ENCODE measurements at places on chromosomes 12 and 14.

GRCh38 chr14:74950795-74951442, 4.5 kb downstream of the PGF start:
- no peak for DNase-seq

GRCh38 chr14:60277605-60278190, 28.7 kb downstream of the PPM1A start:
- no peak for DNase-seq

DNA sequence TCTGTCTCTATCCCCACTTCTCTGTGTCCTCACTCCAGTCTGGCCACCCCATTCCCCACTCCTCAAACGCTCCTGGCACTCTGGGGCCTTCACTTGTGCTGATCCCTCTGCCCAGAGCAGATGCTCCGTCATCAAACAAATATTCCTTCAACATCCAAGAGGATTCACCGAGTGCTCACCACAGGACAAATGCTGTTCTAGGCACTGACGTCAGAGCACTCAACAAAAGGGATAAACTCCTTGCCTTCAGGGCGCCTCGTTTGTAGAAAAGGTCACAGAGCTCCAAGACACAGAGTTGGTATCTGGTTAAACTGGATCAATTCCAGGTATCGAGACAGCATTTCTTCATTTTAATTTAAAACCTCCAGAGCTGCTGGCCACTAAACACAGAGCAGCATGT, 35.3 kb downstream of the PSMC1 start:
- DNase-seq: no peak

- DNase-seq: no peak
Observed at GRCh38 chr12:57090490-57090889, 1.6 kb downstream of the NAB2 start.

GRCh38 chr12:48810903-48811431, 7.3 kb upstream of the CACNB3 start:
- no peak for DNase-seq

DNA sequence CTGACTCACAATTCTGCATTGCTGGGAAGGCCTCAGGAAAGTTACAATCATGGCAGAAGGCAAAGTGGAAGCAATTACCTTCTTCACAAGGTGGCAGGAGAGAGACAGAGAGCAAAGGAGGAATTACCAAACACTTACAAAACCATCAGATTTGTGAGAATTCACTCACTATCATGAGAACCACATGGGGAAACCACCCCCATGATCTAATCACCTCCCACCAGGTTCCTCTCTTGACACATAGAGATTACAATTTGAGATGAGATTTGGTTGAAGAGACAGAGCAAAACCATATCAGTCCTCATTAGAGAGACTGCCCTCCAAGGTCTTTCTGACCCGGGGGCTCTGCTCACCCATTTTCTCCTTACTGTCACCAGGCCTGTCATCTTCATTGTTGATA, 1582.3 kb upstream of the TMEM132C start:
- DNase-seq: no peak

DNA sequence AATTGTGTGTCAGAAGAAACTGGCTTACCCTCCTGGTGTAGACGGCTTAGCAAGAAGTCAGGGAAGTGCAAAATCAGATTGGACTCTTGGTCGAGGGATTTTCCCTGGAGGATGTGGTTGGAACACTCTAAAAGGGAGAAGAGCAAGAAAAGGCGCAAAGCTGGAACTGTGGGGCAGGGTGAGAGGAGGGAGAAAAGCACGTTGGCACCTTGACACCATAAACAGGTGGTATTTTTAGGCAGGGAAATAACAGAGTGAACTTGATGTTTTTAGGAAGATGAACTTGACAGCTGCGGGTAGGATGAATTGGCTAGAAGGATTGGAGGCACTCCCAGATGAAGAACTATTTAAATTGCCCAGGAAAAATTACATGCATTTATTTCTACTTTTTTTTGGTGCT, 67.7 kb downstream of the HCAR2 start:
- no peak for DNase-seq

GRCh38 chr12:5578775-5579174, 146.9 kb downstream of the NTF3 start:
- no peak for DNase-seq

DNA sequence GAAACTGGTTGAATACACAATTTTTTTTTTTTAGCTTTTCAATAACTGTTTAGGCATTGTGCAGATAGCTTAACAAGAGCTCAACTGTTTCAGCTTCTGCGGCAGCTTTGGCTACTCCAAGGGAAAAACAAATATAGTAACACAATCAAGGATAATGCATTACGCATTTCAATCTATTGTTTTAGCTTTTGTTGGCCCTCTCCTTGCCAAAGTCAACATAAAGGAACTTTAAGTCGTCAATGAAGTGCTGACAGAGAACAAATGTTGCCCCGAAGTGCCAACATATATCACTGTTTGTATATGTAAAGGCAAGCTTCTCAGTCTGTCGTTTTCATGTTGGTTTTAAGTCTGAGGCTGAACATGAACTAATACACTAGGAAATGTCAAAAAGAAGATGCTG, 1087.4 kb upstream of the FLRT2 start:
- no peak for DNase-seq

- DNase-seq: no peak
Observed at GRCh38 chr14:49971156-49972130, 78.6 kb downstream of the ARF6 start.

- no peak for DNase-seq
Observed at GRCh38 chr14:100342195-100342594, 19.1 kb downstream of the SLC25A47 start.

GRCh38 chr12:65536351-65536750, 257.9 kb downstream of the MSRB3 start:
- DNase-seq: no peak

- no peak for DNase-seq
Observed at GRCh38 chr14:100374270-100374669, 51.1 kb downstream of the SLC25A47 start.

DNA sequence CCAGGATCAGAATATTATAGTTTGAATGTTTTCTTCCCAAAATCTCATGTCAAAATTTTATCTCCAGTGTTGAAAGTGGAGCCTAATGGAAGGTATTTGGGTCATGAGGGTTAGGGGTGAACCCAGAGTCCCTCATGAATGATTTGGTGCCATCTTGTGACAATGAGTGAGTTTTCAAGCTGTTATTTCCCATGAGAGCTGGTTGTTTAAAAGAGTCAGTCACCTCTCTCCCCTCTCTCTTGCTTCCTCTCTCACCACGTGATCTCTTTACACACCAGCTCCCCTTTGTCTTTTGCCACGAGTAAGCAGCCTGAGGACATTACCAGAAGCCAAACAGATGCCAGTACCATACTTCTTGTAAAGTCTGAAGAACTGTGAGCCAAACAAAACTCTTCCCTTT, 561.6 kb downstream of the RERGL start:
- DNase-seq: no peak
